A375 (cell line): ENCODE measurements at places on chromosomes 12 and 14. TPM values are rescaled to one million over a fixed set of nuclear protein-coding genes. Genes with fewer than 3 reads are reported as not detected.

HOXC12 gene
- 2.6 and 2.8 TPM in 2 replicates for total RNA-seq

ASB2 gene
- total RNA-seq, result not detected in 2 replicates

ACRBP gene
- total RNA-seq, result not detected in 2 replicates

DDX24 gene
- total RNA-seq, result 122 and 146 TPM in 2 replicates

APOLD1 gene
- 0.94 and 1.1 TPM in 2 replicates for total RNA-seq

KCNH3 gene
- total RNA-seq, result 2.1 and 3.2 TPM in 2 replicates

FRS2 gene
- 23.1 and 24.7 TPM in 2 replicates for total RNA-seq

TCL1A gene
- total RNA-seq, result not detected in 2 replicates

TAS2R43 gene
- total RNA-seq, result not detected in 2 replicates

NTN4 gene
- 11.7 and 21.4 TPM in 2 replicates for total RNA-seq
